Suppressor macrophage (primary cell): ENCODE measurements at places on chromosomes 2 and 18.

DNA sequence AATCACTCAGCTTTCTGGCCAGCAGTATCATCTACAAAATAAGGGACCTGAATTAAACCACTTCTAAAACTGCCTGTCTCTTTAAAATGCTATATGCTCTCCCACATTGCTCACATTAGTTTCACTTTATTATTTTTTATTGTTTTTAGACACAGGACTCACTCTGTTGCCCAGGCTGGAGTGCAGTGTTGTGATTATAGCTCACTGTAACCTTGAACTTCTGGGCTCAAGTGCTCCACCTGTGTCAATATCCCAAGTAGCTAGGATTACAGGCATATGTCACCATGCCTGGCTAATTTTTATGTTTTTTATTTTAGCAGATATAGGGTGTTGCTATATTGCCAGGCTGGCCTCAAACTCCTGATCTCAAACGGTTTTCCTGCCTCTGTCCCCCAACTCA lies 591.3 kb upstream of the ZNF804A start:
- no peak for DNase-seq

- no peak for DNase-seq
Observed at GRCh38 chr2:61175036-61175435, 13.0 kb downstream of the C2orf74 start.

DNA sequence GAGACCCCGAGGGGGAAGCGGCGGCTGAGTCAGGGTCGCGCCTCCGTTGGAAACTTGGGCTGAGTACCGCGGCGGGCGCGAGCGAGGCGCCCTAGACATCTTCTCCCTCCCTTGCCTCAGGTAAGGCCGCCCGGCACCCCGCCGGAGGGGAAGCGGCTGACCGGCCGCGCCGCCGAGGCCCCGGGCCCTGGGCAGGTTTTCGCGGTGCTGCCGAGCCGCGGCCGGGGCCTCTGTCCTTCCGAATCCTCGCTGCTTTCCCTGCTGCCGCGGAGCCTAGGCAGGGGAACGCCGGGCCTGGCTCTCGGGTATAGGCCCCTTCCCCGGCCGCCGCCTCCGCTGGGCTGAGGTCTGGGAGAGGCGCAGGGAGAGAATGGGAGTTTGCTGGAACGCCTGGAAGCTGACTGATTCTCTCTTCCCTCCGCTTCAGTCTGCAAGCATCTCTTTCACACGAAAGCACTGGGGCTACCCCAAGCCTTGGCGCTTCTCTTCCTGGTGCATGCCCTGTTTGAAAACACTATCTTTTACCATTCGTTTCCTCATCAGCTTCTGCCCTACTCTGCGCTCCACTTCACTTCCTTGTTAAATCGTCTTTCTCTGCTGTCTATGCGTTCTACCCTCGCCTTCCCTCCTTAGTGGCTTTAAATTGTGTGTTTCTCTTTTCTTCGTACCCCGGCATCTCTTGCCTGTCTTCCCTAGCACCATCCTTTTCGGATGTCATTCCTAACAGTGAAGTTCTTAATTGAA lies 652 bp downstream of the PPM1B start:
- peak; percentile 72 for DNase-seq

- peak; percentile 90 for DNase-seq
Observed at GRCh38 chr2:109637749-109638570, 23.8 kb downstream of the SOWAHC start.

DNA sequence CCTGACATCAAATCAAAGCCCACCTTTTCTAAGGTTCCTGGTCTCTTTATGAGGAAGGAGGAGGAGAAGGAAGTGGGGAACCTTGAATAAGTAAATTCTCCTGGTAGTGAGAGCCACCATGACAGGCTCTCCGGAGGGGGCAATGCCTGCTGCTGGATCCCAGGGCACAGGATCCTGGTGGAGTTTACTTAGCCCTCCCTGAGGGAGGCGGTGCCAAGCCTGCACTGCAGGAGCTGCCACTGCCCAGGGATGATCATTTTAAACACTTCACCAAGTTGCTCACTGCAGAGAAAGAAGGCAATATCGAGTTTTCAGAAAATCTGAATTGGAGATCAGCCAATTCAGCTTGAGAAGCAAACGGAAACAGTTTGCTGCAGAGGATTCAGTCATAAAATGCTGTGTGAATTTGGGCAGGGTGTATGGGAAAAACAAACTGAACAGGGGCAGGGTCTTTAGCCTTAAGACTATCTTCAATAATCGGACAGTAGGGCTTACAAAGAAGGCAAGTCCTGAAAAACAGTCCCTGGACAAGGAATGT lies 200.7 kb downstream of the RAD51AP2 start:
- no peak for DNase-seq

DNA sequence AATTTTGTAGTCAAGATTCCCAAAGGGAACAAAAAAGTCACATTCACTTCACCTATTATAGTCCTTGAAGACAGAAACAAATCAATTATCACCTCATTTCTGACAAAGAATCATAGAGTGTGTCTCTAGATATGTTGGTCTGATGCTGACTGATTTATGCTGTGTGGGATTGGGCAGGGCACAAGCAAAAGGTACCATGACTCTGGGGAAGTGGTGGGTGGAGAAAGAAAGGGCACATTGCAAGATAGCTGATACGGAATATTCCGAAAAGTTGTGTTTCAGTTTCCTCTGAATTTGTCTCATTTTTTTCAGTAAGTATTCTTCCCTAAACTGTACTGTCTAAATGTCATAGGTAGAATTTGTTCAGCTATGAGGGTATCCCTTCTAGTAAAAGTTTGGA lies 268.0 kb downstream of the MREG start:
- peak; percentile 87 for DNase-seq

DNA sequence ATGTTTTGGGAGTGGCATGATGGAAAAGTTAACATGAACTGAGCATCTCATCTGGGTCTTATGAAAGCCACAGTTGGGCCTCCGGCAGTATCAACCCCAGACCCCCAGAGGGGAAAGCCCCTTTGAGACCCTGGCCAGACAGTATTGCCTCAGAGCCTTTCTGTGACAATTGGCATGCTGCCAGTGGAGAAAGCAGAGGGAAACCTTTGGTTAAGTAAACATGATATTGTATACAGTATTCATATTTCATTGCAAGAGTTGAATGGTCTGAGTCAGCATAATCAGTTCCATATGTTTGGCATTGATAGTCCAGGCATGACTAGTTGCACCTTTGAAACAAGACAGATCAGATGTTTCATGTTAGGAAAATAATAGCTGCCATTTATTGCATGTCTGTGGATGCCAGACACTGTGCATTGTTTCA lies 20.0 kb downstream of the MERTK start:
- no peak for DNase-seq

DNA sequence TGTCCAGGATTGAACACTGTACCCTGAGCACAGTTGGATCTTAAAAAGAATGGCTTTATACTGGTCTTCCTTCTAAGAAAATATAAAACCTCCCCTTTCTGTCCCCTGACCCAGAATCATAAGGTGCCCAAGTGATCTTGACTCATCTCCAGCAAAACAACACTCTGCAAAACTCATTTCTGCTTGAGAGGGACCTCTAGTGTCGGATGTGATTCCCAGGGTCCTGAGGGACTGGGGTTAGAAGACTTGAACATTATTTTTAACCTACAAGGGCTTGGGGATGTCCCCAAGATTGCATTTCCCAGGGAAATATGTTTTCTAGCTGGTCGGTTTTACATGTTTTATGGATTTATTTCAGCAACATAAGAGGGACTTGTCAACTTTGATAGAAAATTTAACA lies 1318.5 kb upstream of the CELF4 start:
- DNase-seq, result no peak

GRCh38 chr2:210086930-210087329 lies 84.3 kb downstream of the KANSL1L start:
- DNase-seq, result no peak

- no peak for DNase-seq
Observed at GRCh38 chr2:158586491-158586890, 129.7 kb downstream of the PKP4 start.

DNA sequence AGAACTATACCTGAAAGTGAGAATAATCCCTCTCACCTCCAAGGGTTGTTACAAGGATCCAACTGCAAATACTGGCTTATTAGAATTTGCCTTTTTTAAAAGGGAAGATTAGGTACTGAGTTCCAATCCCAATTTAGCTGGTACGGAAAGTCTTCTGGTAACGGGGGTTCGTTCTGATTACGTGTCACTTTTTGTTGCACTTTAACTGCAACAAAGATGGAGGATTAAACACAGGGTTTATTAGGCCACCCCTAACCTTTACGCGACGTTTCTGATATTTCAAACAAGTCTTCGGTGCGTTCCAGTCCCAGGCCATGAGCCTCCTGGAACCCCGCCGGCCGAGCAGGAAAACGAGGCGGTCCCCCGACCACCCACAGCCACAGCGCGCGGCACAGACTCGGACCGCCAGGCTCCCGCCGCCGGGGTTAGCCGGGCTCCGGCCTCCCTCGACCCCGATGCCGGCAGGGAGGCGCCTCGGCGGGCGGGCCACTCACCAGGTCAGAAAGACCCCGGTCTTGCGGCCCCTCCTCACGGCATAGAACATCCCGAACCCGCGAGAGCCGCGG lies 411 bp downstream of the RNASEH1 start:
- DNase-seq, result no peak

DNA sequence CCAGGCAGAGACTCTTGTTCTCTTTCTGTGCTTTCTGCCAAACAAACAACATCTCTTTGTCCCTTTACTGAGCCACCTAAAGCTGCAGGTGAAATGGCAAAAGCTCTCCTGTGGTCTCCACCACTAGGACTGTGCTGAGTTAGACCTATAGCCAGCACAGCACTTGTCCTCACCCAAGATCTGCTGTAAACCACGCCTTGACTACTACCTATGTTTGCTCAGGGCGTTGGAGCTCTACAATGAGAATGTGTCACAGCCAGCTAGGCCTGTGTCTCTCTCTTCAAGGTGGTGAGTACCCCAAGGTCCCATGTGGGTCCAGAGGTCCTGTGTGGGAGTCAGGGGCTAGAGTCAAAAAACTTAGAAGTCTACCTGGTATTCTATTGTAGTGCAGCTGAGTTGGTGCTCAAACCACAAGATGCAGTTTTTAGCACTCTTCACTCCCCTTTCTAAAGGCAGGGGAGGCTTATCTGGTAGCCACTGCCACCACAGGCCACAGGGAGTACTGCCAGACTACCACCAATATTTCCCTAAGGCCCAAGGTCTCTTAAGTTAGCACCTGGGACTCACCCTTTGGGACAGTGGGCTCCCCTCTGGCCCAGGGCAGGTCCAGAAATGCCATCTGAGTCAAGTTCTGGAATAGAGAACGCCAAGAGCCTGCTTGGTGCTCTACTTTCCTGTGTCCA lies 96.8 kb upstream of the RPRM start:
- no peak for DNase-seq

DNA sequence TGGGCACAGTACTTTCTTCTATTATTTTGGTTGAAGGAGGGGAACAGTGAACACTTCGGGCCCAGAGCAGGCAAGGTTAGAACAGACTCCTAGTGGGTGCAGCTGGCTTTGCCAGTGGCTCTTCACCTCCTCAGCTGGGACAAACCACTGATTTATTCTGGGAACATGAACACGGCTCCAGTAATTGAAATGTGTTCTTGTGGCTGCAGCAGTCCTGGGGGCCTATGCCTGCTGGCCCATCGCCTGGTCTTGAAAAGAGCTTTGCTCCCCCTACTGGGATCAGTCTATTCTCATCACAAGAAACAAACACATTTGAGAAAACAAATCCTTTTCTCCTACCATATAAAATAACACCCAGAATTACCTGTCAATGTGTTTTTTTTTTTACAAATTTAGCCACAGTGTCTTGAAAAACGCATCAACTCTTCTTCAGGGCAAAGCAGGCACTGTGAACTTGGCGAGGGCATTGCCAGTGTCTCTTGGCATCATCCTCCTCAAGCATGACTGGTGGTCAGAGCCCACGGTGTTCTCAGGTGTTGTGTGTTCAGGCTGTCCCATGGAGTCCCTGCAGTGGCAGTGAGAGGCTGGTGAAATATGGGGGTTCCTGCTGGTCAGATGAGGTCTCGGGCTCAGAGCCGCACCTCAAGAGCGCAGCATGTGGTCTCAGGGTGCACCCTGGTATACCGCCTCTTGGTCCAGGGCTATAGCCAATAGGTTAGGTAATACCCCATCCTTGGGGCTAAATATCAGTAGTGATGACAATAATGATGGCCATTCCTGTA lies 51.3 kb downstream of the RNF144A start:
- DNase-seq, result peak; percentile 2

GRCh38 chr2:134625311-134625710 lies 93.5 kb downstream of the TMEM163 start:
- no peak for DNase-seq

DNA sequence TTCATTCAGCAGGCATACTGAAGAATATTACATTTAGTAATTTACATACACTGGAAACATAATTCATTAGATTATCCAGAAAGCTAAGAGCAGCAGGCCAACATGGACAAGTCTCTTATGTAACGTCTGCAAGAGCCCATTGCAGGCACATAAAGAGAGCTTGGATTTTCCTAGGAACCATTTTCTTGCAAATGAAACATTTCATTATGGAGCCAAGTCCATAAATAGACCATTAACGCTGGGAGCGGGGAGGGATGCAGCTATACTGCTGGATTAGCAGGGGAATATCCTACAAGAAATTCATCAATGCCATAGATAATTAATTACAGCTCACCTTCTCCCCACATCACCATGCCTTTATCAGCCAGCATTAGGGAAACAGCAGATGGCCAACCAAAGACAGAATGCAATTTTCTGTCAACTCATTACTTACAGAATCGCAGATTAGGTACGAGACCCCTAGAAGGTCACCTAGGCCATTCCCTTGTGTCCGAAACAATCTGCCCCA lies 170.4 kb downstream of the C1D start:
- no peak for DNase-seq

DNA sequence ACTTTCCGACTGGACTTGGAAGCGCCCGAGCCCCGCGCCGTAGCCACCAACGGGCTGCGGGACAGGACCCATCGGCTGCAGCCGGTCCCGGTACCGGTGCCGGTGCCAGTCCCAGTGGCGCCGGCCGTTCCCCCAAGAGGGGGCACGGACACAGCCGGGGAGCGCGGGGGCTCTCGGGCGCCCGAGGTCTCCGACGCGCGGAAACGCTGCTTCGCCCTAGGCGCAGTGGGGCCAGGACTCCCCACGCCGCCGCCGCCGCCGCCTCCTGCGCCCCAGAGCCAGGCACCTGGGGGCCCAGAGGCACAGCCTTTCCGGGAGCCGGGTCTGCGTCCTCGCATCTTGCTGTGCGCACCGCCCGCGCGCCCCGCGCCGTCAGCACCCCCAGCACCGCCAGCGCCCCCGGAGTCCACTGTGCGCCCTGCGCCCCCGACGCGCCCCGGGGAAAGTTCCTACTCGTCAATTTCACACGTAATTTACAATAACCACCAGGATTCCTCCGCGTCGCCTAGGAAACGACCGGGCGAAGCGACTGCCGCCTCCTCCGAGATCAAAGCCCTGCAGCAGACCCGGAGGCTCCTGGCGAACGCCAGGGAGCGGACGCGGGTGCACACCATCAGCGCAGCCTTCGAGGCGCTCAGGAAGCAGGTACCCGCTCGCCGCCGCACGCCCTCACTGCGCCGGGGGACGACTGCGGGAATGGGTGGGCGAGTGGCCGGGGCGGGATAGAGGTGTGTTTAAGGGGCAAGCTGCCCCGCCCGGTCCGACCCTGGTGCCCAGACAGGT lies 713 bp downstream of the ATOH8 start:
- DNase-seq, result no peak

DNA sequence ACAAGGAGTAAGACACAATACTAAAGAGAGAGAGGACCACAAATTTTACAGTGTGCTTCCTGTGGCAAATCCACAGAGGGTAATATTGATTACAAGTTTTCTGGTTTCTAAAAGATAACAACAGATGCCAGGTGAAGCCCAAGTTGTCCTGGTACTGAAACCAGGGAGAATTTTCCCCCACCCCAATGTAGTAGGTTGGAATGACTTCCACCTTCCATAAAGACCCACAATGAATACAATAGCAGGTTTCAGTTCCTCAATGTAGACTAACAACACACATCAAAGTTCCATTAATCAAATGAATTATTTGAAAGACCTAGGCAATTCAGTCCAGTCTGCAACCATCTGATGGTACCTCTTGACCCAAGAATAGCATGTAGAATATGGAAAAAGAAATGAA lies 44.0 kb upstream of the TMEM247 start:
- DNase-seq, result no peak
